NCI-H1694 (cell line): ENCODE measurements at places on chromosomes 6 and 20.

GRCh38 chr6:107917451-107918375 is 40.3 kb downstream of the SEC63 start:
- no peak for DNase-seq

DNA sequence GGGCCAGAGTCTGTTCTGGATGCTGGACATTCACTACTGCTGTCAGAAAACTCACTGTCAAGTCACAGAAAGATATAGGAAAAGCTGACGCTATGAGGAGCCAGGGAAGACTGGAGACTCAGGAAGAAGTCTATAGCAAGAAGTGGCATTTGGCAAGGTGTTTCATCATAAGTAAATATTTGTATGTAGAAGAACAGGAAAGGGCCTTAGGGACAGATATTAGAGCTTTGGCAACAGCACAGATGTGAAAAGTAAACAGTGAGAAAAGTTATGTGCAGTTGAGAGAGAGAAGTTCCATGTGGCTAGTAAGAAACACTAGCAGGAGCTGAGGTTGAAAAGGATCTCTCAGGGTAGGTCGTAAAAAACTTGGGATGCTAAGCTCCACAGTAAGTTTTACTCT is 868.9 kb downstream of the PHF3 start:
- DNase-seq: no peak

GRCh38 chr6:40996591-40997233 is 42.3 kb downstream of the UNC5CL start:
- no peak for DNase-seq

- DNase-seq: no peak
Measured at GRCh38 chr20:10805764-10806163, 132.0 kb upstream of the JAG1 start.

GRCh38 chr6:2988094-2988425 is 11.6 kb upstream of the NQO2 start:
- no peak for DNase-seq
